ENCODE measurements at places on chromosomes 4 and X.

DNA sequence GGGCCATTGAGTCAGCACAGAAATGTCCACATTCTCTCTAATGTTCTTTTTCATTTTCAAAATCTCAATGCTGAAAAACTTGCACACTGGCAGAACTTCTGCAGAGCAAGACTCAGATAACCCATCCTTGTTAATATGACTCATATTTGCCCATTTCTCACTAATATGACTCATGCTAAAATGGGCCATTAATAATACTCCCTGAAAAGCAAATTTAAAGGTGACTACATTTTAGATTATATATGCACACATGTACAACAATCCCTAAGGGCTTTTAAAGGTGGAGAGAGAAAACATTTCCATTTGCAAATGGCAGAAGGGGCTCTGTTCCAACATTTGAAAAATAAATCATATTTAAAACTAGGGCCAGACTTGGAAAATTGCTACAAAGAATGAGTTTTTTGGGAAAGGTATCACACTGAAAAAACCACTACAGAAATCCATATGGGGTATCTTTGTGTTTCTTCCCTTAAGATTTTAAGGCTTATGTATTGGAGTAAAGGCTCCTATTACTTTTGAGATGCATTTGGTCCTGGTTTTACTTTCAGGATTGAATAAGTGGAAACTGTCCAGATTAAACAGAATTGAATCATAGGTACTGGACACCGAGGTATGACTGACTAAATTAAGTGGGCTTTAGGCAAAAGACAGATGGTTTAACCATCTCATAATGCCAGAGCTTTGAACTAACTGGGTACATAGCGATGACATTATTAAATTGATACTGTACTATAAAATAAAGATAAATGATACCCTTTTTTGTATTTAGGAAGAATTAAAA lies 30.0 kb downstream of the TLR2 start:
- no peak for DNase-seq

DNA sequence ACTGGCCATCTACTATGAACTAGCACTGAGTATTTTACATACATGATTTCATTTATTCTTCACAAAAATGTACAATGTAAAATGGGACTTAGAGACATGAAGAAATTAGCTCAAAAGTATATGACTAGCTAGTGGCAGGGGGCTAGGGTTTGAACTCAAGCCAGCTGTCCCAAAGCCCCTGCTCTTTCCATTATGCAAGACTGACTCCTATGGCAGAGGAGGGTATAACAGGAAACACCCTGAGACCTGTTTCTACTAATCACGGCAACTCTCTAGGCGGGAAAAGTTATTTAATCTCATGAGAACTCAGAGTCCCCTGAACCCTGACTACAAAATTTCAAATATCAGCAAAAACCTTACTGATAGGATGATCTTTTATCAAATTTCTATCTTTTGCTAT lies 150.6 kb downstream of the PRDM5 start:
- DNase-seq: no peak

DNA sequence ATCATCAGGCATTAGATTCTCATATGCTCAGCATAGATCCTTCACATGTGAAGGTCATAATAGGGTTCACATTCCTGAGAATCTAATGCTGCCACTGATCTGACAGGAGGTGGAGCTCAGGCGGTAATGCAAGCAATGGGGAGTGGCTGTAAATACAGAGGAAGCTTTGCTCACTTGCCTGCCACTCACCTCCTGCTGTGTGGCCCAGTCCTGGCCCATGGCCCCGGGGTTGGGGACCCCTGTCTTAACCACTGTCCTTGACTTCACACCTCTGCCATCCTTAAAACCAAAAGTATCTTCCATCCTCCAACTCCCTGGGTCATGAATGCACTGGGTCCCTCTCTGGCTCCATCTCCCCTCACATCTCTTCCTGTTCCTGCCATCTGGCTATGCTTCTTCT lies 129.1 kb downstream of the HMX1 start:
- DNase-seq: no peak

DNA sequence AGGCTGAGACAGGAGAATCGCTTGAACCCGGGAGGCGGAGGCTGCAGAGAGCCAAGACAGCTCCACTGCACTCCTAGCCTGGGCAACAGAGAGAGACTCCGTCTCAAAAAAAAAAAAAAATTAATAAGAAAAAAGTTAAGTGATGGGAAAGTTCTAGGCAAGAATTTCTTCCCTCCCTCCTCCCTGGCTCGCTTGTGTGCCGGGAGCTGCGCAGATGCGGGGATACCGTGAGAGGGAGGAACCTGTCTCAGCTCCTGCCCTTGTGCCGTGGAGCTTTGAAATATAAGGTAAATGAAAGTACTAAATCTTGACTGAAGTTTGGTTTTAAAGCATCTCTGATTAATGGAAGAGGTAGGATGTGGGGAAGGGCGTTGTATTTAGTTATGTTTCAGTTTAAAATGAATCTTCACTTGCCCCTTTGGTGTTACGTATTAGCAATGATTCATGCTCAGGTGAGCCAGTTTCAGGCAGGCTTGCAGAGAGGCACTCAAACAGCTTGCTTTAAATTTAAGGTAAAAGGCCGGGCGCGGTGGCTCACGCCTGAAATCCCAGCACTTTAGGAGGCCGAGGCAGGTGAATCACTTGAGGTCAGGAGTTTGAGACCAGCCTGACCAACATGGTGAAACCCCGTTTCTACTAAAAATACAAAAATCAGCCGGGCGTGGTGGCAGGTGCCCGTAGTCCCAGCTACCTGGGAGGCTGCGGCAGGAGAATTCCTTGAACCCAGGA lies 1.4 kb upstream of the UFSP2 start:
- no peak for DNase-seq

DNA sequence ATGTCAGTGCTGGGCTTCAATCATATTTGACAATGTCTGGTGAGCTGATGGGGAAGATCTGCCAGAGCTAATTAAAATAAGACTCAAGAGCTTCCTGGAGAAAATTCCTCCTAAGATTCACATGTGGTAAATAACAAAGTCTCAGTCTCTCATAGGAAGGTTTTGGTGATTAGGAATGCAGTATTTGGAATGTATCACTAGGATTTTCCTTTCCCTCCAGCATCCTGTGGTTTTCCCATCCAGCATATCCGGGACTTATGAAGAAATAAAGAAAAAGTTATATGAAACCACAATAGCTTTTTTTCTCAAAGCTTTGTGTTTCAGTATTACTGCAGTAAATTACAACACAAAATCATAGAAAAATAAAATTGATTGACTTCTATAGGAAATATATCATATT lies 1597.1 kb downstream of the ADGRL3 start:
- no peak for DNase-seq

GRCh38 chr4:169818063-169818679 lies 60.4 kb upstream of the HPF1 start:
- DNase-seq: no peak

- peak; percentile 46 for DNase-seq
These were observed 24.9 kb downstream of the ALPK1 start for GRCh38 chr4:112321776-112322684.

DNA sequence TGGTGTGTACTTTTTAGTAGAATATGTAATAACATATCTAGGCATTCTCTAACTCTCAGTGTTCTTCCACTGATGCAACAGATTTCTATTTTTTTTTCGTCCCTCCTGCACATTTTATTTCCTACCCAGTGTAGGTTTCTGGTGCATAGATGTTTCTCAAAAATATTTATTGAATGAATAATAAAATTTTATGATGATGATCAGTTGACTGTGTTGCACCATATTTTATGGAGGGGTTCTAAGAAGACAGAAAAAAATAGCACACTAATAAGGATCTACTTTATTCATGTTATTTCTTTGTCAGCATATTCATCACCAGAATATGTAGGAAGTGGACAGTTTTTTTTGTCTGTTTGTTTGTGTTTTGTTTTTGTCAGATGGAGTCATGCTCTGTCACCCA lies 2529.3 kb downstream of the ARAP2 start:
- DNase-seq: no peak

- no peak for DNase-seq
These were observed 114.4 kb downstream of the SH3KBP1 start for GRCh38 chrX:19772822-19773628.

DNA sequence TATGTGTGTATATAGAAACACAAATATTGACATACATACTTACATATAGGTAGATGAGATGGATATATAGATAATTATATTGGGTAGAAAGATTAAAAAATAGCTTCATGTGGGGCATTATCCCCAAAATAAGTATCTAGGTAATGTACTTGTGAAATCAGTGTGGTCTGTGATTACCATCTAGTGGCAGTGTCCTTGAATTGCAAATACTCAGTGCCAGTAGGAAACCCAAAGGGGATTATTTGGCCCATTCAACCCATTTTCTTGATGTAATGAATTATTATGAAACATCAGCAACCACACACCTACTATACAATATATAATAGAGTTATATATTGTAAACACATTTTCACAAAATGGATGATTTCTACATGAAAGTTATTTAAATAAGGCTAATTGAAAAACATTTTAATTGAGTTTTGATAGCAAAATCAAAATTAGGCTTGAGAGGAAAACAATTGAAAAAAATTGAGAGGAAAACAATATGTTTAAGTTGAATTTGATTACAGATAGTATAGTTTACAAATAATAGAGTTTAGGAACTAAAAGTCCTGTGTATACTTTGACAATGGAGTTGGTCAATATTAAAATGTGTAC lies 389.4 kb downstream of the GALNTL6 start:
- no peak for DNase-seq

- no peak for DNase-seq
These were observed 506.6 kb downstream of the SH3BGRL start for GRCh38 chrX:81708487-81708886.

GRCh38 chrX:100870527-100870926 lies 3.6 kb downstream of the NOX1 start:
- DNase-seq: no peak

DNA sequence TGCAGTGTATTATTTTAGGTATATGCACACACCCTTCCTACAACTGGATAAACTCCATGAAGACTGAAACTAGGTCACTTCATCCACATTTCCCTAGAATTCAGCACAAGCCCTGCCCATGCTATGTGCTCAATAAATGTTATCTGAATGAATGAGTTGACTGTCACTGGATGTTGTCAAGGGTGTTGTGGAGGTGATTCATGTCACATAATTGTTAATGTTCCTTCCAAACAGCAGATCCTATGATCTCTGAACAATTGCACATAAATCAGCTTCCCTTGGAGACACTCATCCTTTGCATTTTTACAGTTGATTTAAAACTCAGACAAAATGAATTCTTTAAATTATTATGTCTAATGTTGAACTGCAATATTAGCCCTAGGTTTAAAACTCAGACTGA lies 154.7 kb downstream of the TSPAN5 start:
- no peak for DNase-seq

- no peak for DNase-seq
These were observed at the start of gene KLHL13 for GRCh38 chrX:118116713-118117550. TSS of gene KLHL13 (minus strand) at chrX:118116810. CDS start at chrX:118028473, 88,337 bp downstream.
